ENCODE measurements at places on chromosomes 3 and 15. TPM values are rescaled to one million over a fixed set of nuclear protein-coding genes. Genes with fewer than 3 reads are reported as not detected.
A peak's percentile ranks its signal among the peaks of the same experiment; 100 is the strongest.

- peaks cover 38% of the 10 kb centered on the region for H3K4me1 ChIP-seq
- no peak overlapping the region for H3K27ac ChIP-seq
- H3K4me3 ChIP-seq = no peak overlapping the region
- H3K27me3 ChIP-seq = peaks cover 56% of the 10 kb centered on the region
- DNase-seq = no peak
- H3K36me3 ChIP-seq = peaks cover 8% of the 10 kb centered on the region
These were observed 6.3 kb downstream of the EPHB1 start for GRCh38 chr3:134801204-134801958.

DNA sequence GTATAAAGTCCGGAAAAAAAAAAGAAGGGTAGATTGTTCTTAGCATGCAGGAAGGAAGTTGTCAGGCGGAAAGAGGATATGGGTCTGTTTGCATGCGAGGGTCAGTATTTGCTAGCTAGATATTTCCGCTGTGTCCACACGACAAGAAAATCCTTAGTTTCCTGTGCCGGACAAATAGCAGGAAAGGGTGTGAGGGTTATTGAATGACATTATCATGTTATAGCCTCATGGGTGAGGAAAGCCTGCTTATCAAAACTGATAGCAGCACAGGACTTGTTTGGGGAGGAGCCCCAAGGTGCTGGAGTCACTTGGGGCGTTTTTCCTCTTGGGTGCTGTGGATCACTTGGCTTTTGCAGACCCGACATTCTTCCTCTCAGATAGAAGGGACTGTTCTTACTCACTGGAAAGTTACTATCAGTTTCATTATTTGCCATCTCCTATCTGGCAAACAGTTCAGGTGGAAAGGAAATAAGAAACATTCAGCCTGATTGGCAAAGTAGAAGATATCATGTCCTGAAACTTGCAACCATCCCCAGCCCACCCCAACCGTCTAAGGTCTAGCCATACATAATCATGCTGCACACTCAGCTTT lies 127.2 kb upstream of the DPH6 start:
- peak overlapping the region; percentile 27 for H3K4me3 ChIP-seq
- H3K4me1 ChIP-seq = peaks cover 11% of the 10 kb centered on the region
- no peaks in the 10 kb centered on the region for H3K36me3 ChIP-seq
- peak overlapping the region; percentile 82 for H3K27ac ChIP-seq
- peak; percentile 42 for DNase-seq

GRCh38 chr3:46986055-46986730 lies 6.7 kb downstream of the NBEAL2 start:
- H3K4me1 ChIP-seq = peaks cover 78% of the 10 kb centered on the region
- no peaks in the 10 kb centered on the region for H3K27me3 ChIP-seq
- DNase-seq = no peak
- H3K36me3 ChIP-seq = peaks cover 20% of the 10 kb centered on the region
- H3K27ac ChIP-seq = peak overlapping the region; percentile 80

The ZCWPW2 gene
- 0.35 TPM for total RNA-seq

The PCOLCE2 gene
- not detected for total RNA-seq

DNA sequence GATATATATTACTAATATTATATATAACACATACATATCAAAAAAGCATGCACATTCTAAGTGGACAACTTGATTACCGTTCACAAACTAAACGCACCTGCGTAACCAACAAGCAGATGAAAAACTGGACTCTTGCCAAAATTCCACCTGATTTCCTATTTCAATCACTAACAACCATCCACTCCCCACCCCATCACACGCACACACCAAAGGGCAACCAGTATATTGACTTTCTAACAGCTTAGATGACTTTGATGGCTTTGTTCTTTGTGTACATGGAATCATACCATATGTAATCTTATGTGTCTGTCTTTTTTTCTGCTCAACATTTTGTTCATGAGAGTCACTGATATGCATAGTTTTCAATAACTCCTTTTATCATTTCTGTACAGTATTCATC lies 496.8 kb upstream of the ARRDC4 start:
- no peaks in the 10 kb centered on the region for H3K36me3 ChIP-seq
- H3K4me3 ChIP-seq = no peak overlapping the region
- no peaks in the 10 kb centered on the region for H3K4me1 ChIP-seq
- no peak overlapping the region for H3K27ac ChIP-seq

GRCh38 chr3:194135806-194136518 lies at the start of gene HES1:
HES1 (plus strand) TSS chr3:194136148; CDS start chr3:194136381, 233 bp downstream.
- peaks cover 2% of the 10 kb centered on the region for H3K36me3 ChIP-seq
- H3K4me3 ChIP-seq = peak within 1 kb of the TSS; percentile 63
- H3K27ac ChIP-seq = peak within 1 kb of the TSS; percentile 51
- H3K27me3 ChIP-seq = peaks cover 81% of the 10 kb centered on the region
- DNase-seq = peak; percentile 46
- H3K4me1 ChIP-seq = peaks cover 52% of the 10 kb centered on the region

DNA sequence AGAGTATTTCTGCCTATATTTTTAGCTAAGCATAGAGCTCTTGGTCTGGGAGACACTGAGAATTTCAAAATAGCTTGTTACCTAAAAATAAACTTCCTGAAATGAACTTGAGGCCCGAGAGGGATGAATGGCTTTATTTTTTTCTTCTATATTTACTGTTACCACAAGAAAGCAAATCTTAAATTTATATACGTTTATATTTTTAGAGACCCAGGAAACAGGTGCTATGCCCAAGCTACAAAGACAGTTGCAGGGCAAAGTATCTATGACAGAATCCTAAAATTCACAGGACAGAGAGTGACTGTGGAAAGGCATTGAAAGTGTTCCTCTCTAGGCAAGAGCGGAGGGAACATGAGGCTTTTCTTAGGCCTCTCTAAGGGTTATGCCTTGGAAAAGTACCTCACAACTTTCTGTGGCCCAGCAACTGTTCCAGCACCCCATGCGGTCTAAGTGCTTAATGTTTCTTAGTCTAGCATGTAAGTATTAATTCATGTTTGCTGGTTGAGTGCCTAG lies 36.5 kb downstream of the TGFBR2 start:
- H3K4me3 ChIP-seq = peak overlapping the region; percentile 62
- H3K4me1 ChIP-seq = peaks cover 93% of the 10 kb centered on the region
- H3K27me3 ChIP-seq = no peaks in the 10 kb centered on the region
- peak overlapping the region; percentile 96 for H3K27ac ChIP-seq
- no peak for DNase-seq

The PPP2R3A gene
- total RNA-seq = not detected

The CAMK2N2 gene
- 0.20 TPM for total RNA-seq

GRCh38 chr15:79431636-79432344 lies at the start of gene MINAR1:
MINAR1 (plus strand) TSS chr15:79432336; CDS start chr15:79456148, 23,812 bp downstream.
- no peak within 1 kb of the TSS for H3K4me3 ChIP-seq
- no peak within 1 kb of the TSS for H3K27ac ChIP-seq
- H3K4me1 ChIP-seq = no peaks in the 10 kb centered on the region

DNA sequence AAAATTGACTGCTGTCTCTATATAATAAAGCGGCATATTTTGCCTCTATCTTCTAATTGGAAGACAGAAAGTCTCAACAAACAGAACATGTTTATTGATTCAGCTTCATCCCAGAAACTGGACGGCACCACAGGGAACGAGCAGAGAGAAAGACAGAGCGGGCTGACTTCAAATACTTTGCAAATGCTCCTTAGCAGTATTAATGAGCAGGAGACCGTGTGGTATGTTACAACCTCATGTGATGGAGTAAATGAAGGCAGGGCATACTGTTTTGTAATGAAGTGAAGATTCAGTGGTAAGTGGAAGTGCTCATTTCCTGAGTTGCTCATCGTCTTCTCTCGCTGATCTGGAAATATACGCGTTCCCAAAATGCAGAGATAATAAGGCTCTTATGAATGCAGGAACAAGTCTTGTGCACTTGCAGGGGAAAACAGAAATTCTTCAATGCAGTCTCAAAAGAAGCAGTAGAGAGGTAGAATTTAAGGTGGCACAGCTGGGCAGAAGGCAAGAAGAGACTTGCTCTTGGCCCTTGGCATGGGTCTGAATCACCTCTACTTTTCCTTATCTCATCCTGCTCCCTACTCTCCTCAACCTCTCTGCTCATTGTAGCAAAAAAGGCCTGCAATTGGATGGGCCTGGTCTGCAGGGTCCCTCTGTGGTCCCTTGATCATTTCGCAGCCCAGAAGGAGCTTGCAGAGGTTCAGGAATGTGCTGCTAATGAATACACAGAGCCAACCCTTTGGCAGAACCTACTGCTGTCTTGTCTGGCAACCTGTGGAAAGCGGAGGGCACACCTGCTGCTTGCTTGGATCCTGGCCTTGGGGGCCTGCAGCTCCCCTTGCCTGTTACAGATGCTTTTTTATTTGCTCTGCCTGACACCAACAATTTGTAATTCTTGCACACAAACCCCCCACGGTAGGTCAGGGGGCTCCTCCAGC lies 604.9 kb upstream of the CFAP20DC start:
- DNase-seq = no peak
- peaks cover 4% of the 10 kb centered on the region for H3K27me3 ChIP-seq
- H3K27ac ChIP-seq = no peak overlapping the region
- H3K4me1 ChIP-seq = no peaks in the 10 kb centered on the region

GRCh38 chr15:32887090-32887489 lies 169.3 kb downstream of the GREM1 start:
- H3K4me1 ChIP-seq = no peaks in the 10 kb centered on the region
- DNase-seq = no peak
- H3K27me3 ChIP-seq = no peaks in the 10 kb centered on the region
- no peak overlapping the region for H3K4me3 ChIP-seq

DNA sequence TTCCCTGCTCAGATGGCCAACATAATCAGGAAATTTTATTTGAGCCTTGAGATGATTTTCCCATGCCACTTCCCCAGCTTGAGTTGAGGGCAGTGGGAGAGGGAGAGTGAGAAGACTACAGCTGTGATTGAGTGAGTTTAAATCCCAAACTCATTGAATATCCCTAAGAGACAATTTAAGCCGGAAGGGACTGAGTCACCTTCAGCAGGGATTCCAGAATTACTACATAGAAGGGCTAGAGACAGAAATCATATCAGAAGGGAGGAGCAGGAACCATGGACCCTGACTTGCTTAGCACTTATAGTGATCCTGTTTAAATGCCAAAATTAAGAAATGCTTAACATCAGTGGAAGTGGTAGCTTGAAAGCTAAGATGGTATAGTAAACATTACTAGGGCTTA lies 312.2 kb upstream of the SLCO3A1 start:
- no peak overlapping the region for H3K27ac ChIP-seq
- no peaks in the 10 kb centered on the region for H3K4me1 ChIP-seq
- H3K4me3 ChIP-seq = no peak overlapping the region
- DNase-seq = no peak

The EOGT gene
- 15.5 TPM for total RNA-seq

- H3K36me3 ChIP-seq = no peaks in the 10 kb centered on the region
- peaks cover 13% of the 10 kb centered on the region for H3K4me1 ChIP-seq
- H3K27ac ChIP-seq = no peak overlapping the region
- H3K27me3 ChIP-seq = peaks cover 56% of the 10 kb centered on the region
These were observed 3.6 kb downstream of the DUOX2 start for GRCh38 chr15:45110256-45110820.

The PLA1A gene
- not detected for total RNA-seq

The C3orf22 gene
- not detected for total RNA-seq

- no peak overlapping the region for H3K4me3 ChIP-seq
- H3K27ac ChIP-seq = no peak overlapping the region
- no peak for DNase-seq
These were observed 242.0 kb downstream of the NFKBIZ start for GRCh38 chr3:102091358-102091757.

- no peaks in the 10 kb centered on the region for H3K36me3 ChIP-seq
- no peak overlapping the region for H3K27ac ChIP-seq
- no peaks in the 10 kb centered on the region for H3K4me1 ChIP-seq
- H3K4me3 ChIP-seq = no peak overlapping the region
These were observed 222.4 kb downstream of the CPNE4 start for GRCh38 chr3:131812433-131812832.

- no peaks in the 10 kb centered on the region for H3K27me3 ChIP-seq
- no peaks in the 10 kb centered on the region for H3K4me1 ChIP-seq
- no peaks in the 10 kb centered on the region for H3K36me3 ChIP-seq
- H3K27ac ChIP-seq = no peak overlapping the region
- DNase-seq = peak; percentile 82
- no peak overlapping the region for H3K4me3 ChIP-seq
These were observed 14.1 kb downstream of the RNF123 start for GRCh38 chr3:49703443-49703927.

The MKRN3 gene
- total RNA-seq = 1.4 TPM

DNA sequence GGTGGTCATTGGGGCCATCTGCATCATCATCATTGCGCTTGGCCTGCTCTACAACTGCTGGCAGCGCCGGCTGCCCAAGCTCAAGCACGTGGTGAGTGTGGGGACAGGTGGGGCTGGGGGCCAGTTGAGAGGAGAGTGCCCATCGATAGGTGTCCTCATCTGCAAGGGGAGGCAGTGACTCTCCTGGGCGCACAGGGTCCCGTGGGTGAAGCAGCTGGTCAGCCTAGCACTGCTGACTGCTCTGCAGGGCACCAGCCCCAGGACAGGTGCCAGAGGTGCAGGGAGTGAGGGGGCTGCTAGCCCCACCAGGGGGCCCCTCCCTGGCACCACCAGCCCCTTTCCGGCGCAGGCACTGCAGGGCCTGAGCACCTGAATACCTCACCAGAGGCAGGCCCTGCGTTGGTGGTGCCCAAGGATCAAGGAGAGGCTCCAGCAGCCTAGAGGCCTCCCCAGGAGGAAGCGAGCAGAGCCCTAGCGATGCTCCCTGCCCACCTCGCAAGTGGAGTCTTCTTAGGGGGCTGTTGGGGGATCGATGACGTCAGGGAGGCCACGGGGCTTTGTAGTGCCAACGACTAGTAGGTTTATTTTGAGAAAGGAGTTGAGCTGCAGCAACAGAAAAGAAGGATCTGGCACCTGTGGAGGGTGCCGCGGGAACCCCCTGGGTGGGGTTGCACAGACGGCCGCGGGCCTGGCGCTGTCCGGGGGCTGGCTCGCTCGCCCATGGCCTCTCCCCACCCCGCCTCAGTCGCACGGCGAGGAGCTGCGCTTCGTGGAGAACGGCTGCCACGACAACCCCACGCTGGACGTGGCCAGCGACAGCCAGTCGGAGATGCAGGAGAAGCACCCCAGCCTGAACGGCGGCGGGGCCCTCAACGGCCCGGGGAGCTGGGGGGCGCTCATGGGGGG lies 976 bp upstream of the ABTB1 start:
- H3K4me1 ChIP-seq = peaks cover 14% of the 10 kb centered on the region
- H3K36me3 ChIP-seq = no peaks in the 10 kb centered on the region
- H3K27me3 ChIP-seq = no peaks in the 10 kb centered on the region
- H3K4me3 ChIP-seq = peak overlapping the region; percentile 82
- peak overlapping the region; percentile 95 for H3K27ac ChIP-seq

The FBXL2 gene
- not detected for total RNA-seq

GRCh38 chr3:87873136-87873535 lies 185.7 kb downstream of the CGGBP1 start:
- H3K27ac ChIP-seq = no peak overlapping the region
- H3K36me3 ChIP-seq = no peaks in the 10 kb centered on the region
- no peak overlapping the region for H3K4me3 ChIP-seq
- no peak for DNase-seq

Data from activated CD8-positive, alpha-beta memory T cell treated with anti-CD3 and anti-CD28 coated beads, Interleukin-2, amount 10 ng/mL, durations not matched to agents 7 days and 5 days (primary cell).